HS-27A (cell line): ENCODE measurements at places on chromosomes 1 and 21.

DNA sequence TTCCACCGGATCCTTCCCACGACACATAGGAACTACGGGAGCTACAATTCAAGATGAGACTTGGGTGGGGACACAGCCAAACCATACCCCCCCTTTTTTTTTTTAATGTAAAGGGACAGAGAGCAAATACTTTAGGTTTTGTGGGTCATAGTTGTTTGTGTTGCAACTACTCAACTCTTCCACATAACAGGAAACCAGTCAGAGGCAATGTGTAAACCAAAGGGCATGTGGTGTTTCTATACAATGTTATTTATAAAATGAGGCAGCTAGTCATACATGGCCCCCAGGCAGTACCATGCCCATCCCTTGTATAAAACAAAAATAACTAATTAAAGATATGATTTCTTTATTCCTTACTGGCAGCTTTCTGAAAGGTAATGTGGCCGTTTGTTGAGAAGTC lies 845.4 kb upstream of the ADAMTS5 start:
- DNase-seq, result no peak

DNA sequence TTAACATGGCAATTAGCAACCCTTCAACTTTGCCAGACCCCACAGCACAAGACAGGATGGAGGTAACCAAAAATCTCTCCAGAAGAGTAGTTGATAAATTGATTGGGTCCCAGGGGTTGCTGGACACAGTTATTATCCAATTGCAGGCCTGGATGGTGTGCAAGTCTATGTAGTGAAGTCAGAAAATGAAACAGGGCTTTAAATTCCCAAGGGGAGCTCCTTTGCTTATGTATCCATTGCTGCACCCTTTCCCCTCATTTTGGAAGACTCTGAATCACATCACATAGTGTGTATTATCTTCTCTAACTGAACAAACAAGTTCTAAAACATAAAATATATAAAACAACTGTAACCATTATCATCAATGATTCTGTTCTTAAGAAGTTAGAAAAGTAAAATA lies 550.2 kb downstream of the LMO4 start:
- DNase-seq, result no peak

GRCh38 chr21:43603233-43603626 lies 56.1 kb downstream of the HSF2BP start:
- DNase-seq, result no peak

DNA sequence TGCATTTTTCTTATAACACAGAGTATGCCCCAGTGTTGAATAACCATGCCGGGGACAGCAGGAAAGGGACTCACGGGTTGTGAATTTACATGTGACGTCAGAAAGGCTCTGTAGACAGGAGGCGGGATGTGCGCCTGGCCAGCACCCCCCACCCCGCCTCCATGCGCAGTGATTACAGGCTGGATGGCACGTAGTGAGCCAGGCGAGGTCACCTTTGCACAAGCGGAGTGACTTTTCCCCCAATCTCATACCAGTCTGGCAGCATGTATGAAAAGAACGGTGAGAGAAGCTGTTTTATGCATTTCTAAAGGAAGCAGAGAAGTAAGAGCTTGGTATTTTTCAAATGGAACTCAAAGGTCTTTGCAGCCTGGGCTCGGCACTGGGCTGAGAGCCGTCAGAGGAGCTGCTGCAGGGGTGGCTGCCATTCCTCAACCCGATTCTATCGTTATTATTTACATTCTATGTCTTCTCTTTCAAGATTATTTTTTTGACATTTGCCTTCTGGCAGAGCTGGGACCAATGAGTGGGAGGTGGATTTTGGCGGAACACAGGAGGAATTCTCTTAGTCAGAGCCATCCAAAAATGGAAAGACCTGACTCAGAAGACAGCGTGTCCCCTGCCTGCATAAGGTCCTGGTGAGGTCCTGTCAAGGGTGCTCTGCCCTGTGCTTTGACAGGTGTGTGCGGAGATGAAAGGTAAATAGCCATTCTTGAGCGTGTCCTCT lies 115.6 kb upstream of the SLC45A1 start:
- DNase-seq, result peak; percentile 46

GRCh38 chr1:151806170-151806569 lies 951 bp upstream of the LINGO4 start:
- no peak for DNase-seq

- no peak for DNase-seq
Observed at GRCh38 chr1:37662031-37662755, 27.5 kb upstream of the RSPO1 start.

GRCh38 chr1:29650476-29650875 lies 414.2 kb downstream of the PTPRU start:
- no peak for DNase-seq

DNA sequence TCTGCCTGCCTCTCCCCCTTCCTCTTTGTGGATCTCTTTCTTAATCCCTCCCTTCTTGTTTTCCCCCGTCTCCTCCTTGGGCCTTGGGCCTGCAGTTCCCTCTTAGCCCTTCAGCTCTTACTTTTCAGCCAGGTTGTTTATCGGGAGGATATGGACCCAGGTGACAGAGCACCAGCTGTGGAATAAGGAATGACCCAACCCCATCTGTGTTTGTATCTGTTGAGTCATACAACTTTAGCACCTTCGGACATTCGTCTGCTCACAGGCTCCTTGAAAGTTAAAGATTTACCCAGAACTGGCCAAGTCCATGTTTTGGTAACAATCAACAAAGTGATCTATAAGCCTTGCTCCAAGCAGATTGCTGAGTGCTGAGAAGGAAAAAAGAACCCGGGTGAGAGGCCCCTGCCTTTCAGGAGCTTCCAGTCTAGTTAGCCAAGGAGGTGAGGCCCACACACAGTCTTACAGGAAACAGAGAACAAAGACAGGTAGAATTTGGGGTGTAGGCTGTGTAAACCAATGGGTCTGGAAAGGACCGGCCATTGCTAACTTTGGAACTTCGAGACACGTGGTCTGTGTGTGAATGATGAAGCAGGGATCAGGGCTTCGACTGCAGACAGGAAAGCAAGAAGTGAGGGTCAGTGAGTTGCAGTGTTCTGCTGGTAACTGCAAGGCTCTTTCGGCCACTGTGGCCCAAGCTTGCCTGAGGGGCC lies 66.7 kb upstream of the F3 start:
- DNase-seq, result no peak

- DNase-seq, result no peak
Observed at GRCh38 chr1:182667848-182668505, 16.4 kb downstream of the RGS8 start.

DNA sequence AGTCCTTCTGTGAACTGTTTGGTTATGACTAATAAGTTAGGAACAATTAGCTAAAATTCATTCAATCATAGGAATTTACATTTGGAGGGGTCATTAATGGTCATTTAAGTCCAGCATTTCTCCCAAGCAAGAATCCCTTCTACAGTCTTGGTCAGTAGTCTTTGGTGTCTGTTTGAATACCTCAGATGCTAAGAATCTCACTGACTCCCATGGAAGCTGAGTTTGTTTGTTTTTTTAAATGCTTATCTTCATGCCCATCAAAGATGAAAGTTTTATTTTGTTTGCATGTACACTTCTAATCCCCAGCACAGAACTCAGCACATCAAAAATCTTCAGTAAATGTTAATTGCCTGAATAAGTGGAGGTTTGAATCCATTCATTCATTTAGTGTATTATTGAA lies 41.3 kb upstream of the SLC44A3 start:
- DNase-seq, result no peak

GRCh38 chr1:153941826-153942725 lies 4.4 kb downstream of the DENND4B start:
- no peak for DNase-seq

DNA sequence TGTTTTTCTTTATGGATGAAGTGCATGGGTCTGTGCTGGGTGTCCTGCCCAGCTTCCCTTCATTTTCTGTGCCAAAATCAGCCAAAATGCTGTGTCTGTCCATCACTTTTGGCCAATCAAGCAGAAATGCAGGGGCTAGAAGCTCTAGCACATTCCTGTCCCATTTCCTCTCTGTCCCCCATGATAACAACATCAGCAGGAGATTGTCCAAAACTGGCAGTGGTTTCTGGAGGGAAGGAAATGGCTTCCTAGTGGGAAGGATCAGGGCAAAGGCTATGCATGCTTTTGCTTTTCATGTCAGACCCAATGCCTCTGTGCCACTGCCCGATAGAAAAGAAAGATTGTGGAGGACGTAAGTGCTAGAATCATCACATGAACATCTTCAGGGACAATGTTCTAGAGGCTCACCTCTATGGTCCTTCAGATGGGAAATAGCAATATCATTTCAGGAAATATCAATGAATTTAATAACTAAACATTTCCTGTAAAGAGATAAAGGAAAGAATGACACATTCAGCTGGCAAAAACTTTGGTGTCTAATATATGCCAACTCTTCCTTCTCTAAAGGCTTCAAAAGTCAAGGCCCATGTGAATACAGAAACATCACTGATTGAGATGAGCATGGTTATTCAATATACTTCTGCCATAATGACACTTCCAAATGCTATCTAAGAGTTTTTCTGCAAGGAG lies 107.5 kb downstream of the SETD4 start:
- DNase-seq, result no peak

GRCh38 chr1:23566304-23566703 lies 7.0 kb upstream of the ID3 start:
- DNase-seq, result no peak

- peak; percentile 43 for DNase-seq
Observed at GRCh38 chr1:186094172-186094571, 280.9 kb downstream of the TPR start.

- DNase-seq, result peak; percentile 23
Observed at GRCh38 chr1:15454256-15454655, 2.3 kb upstream of the CELA2A start.

DNA sequence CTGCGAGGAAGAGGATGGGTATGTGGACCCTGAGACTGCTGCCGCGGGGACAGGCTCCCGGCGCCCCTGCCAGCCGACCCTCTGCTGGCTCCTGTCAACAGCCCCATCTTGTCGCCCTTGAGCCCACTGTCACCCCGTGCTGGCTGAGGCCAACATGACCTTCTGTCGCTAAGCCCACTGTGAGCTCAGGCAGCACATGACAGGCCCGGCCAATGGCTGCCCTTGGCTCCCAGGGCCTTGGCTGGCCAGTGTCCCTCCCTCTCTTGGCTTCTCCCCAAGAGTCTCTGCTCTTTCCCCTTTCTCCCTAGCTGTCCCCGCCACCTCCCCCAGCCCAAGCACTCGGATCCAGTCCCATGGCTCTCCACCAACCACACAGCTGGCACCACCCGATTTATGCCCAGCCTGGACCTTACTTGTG lies 3.5 kb downstream of the PEX10 start:
- no peak for DNase-seq

GRCh38 chr1:56584910-56585528 lies 5.7 kb upstream of the PLPP3 start:
- DNase-seq, result no peak

DNA sequence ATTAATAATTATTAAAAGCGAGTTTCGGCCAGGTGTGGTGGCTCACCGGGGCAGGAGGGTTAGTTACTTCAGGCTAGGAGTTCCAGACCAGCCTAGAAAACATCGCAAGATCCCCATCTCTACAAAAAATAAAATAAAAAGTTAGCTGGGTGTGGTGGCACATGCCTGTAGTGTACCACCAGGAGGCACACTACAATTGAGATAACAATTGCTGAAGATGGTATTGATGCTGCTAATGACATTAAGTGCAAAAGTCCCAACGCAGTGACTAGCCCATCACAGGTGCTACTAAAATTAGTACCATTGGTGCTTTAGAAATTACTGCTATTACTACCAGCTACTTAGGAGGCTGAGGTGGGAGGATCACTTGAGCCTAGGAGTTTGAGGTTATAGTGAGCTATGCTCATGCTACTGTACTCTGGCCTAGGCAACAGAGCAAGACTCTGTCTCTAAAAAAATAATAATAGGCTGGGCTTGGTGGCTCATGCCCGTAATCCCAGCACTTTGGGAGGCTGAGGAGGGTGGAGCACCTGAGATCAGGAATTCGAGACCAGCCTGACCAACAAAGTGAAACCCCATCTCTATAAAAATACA lies 156.6 kb downstream of the GREM2 start:
- no peak for DNase-seq

- DNase-seq, result no peak
Observed at GRCh38 chr1:175687622-175688415, 55.6 kb downstream of the TNR start.

DNA sequence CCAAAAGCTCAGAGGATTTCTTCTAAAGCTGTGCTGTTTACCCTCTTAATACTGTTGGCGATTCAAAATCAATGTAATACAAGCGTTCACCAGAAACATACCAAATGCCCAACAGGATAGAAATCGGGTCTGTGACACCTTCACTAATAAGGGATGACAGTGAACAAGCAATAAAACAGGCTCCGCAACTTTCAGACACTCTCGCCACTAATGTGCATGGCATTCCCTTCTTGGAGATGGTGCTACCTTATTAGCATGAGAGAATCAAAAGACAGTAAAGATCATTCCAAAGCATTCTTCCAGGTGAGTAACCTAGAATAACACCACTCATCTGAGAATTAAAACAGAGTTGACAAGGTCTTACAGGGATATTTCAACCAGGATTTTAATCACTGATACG lies 367.1 kb downstream of the TTLL7 start:
- DNase-seq, result no peak

- DNase-seq, result no peak
Observed at GRCh38 chr21:43338951-43339350, 88.0 kb downstream of the SIK1 start.

DNA sequence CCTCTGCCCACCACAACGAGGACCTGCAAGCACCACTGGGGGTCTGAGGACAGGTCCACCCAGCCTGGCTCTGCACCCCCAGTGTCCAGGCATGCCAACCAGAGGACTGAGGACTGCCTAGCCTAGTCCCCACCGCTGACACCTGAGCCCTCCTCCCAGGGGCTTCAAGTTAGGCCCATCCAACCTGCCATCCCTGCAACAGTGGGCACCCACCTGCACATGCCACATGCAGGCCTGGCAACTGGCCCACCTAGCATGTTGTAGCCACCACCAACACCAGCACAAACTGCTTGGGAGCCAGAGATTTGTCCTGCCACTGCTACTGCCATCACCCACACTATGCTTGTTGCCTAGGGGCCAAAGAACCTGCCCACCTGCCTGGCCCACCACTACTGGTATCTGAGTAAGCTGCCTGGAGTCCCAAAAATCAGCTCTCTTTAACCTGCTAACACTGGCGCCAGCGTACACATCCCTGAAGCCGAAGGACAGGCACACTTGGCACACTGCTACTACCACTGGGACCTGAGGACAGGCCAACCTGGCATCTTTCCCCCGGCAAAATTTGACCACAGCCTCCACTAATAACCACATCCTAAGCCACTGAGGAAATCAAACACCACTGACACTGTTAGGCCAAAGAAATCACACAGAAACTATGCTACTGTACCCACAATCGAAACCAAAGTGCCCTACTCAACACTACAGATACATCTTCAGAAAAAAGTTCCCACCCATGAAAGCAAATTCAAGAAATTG lies 61.5 kb downstream of the PSMG1 start:
- DNase-seq, result no peak

- no peak for DNase-seq
Observed at GRCh38 chr1:42973286-42973685, 14.6 kb upstream of the SLC2A1 start.
